SW480 (cell line): ENCODE measurements at places on chromosomes 1 and 21.

DNA sequence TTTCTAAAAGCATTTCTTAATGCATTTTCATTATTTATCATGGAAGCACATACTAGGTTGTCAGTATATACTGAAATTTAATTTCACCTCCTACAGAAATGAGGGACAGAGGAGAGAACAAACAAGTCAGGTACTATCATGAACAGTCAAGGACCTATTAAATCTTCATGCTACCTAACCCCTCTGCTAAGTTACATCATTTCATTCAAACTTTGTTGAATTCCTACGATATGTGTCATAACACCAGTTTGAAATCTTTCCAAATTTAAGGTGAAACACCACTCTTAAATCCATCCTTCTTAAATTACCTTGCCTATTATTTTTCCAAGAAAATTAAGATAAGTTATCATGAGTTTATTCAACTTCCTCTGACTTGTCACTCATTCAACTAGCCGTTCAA is 78.9 kb downstream of the DENND1B start:
- no peak for DNase-seq

GRCh38 chr1:183227422-183228346 is 41.6 kb downstream of the LAMC2 start:
- DNase-seq = peak; percentile 38

DNA sequence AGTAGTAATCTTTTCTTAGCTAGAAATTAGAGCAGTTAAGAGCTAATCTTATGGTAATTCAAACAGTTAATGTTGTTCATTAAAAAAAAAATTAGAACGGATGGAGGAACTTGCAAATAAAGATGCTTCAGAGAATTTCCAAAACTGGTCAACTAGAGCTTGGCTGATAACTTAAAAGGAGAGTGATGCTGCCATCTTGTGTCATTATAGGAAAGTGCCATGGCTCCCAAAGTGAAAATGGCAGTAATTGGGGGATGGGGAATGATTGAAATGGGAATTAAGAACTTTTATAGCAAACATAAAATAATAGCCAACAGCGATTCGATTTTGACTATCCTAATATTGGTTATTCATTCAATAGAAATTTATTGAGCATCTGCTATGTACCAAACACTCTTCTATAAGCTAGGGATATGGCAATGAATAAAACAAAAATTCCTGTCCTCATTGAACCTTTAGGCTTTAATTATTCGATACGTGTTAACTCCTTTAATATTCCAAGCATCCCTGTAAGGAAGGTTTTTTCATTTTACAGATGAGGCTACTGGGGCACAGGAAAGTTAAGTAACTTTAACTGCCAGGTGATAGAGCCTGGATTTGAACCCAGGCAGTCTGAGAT is 5.7 kb upstream of the PLPP3 start:
- DNase-seq = peak; percentile 55

DNA sequence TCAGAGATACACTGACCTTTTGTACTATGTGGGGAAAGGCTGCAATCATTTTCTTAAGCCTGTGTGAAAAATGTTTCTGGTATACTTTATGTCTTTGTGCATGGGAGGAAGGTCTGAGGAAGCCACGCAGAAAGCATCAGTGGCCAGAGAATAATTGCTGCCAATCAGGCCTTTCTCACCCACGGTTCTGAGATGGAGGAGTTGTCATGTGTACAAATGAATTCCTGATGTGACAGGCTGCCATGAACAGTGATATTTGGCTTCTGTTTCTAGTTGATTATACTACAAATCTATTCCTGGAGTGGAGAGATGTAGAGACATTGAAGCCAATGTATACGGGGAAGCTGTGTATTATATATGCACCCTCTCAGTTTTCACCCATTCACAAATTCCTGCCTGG is 142.6 kb downstream of the GRIK1 start:
- DNase-seq = no peak

DNA sequence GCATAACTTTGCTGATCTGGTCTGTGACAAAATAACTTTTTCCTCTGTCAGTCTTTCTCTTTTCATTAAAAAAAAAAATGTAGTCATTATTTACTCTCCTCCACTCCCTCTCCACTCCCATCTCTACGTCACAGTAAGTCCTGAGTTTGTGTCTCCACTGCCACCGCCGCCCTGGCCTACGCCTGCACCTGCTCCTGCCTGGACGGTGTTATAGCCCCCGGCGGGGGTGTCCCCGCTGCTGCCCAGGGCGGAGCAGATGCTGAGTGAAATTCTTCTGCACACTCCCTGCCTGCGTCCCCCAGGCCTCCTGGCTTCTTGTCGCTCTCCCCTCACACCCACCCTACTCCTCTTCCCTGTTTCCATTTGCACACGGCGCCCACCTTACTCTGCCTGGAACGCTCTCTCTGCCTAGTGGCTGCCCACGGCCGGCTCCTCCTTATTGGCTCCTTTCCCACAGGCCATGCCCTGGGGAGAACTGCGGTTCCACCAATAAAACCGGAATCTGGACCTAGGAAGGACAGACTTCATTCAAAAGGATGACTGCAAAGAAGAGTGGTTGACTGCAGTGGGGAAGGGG is 55.2 kb upstream of the C1orf174 start:
- no peak for DNase-seq

- DNase-seq = no peak
Measured at GRCh38 chr1:31671561-31672201, 27.0 kb upstream of the PEF1 start.

DNA sequence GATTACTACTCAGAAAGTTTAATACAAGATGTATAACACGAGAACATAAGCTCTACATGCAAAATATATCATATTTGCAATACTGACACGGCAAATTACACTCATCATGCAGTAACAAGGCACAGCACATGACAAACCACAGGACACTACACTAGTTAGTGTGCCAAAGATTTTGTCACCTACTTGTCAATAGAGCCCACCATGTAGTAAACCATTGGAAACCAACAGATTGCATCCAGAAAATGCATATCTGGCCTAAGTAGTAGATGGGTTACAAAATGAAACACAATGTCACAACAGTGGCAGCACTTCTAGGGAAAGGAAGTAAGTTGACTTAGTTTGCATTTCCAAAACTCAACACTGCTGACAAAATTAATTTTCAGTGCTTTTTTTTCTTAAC is 288.9 kb downstream of the KCNT2 start:
- DNase-seq = no peak

GRCh38 chr1:117857418-117857817 is 72.0 kb downstream of the GDAP2 start:
- DNase-seq = no peak

- peak; percentile 6 for DNase-seq
Measured at GRCh38 chr1:60425528-60425927, 352.0 kb upstream of the C1orf87 start.

DNA sequence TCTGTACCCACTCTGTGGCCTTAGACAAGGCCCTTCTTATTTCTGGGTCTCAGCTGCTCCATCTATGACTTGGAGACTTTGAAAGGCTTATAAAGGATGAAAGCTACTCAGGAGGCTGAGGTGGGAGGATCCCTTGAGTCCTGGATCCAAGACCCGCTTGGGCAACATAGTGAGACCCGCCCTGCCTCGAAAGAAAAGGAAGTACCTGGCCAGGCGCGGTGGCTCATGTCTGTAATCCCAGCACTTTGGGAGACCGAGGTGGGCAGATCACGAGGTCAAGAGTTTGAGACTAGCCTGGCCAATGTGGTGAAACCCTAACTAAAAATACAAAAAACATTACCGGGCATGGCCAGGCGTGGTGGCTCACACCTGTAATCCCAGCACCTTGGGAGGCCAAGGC is 13.4 kb downstream of the ID3 start:
- no peak for DNase-seq
